Testis (tissue), 5 donors: ENCODE measurements at places on chromosomes 2 and 18. TPM values are rescaled to one million over a fixed set of nuclear protein-coding genes. Genes with fewer than 3 reads are reported as not detected.

SULT1C2 gene
- polyA plus RNA-seq, result 1.3 TPM

L3MBTL4 gene
- 26.6 TPM for polyA plus RNA-seq

NGEF gene
- 7.9 TPM for polyA plus RNA-seq

PLCL1 gene
- 2.6 TPM for polyA plus RNA-seq

SIX3 gene
- 0.20 TPM for polyA plus RNA-seq

CCDC121 gene
- 40.5 TPM for polyA plus RNA-seq

CNNM3 gene
- 33.5 TPM for polyA plus RNA-seq

FSIP2 gene
- 14.6 TPM for polyA plus RNA-seq

OSBPL6 gene
- polyA plus RNA-seq, result 1.7 TPM

ITPRIPL1 gene
- 57.9 TPM for polyA plus RNA-seq

ASB18 gene
- 0.67 TPM for polyA plus RNA-seq

KCNE4 gene
- polyA plus RNA-seq, result 3.3 TPM

EGR4 gene
- polyA plus RNA-seq, result 4.6 TPM

CDH19 gene
- polyA plus RNA-seq, result 1.3 TPM
